Stimulated activated CD4-positive, alpha-beta T cell treated with anti-CD3 and anti-CD28 coated beads, Interleukin-2, amount 100 ng/mL, for 48 hours (primary cell): ENCODE measurements at places on chromosomes 6 and 20.

- DNase-seq: no peak
Measured at GRCh38 chr6:127561660-127562059, 15.3 kb upstream of the C6orf58 start.

- DNase-seq: no peak
Measured at GRCh38 chr20:45410887-45411286, 2.8 kb downstream of the DBNDD2 start.

DNA sequence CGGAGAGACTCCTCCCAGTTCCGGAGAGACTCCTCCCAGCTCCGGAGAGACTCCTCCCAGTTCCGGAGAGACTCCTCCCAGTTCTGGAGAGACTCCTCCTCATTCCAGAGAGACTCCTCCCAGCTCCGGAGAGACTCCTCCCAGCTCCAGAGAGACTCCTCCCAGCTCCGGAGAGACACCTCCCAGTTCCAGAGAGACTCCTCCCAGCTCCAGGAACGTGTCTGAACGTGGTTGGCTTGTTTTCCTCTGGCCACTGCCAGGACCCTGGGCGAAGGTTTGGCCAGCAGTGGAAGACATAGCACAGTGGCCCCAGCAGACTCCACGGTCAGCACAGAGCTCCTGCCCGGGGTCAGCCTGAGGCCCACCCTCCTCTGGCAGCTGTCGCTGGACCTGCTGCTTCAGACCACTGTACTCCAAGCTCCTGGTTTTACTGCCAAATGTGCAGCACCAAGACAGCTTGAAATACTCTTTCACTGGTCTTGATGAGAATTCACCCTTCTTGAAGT lies 122.3 kb upstream of the AFDN start:
- DNase-seq: no peak

- no peak for DNase-seq
Measured at GRCh38 chr6:52208612-52209011, 22.4 kb downstream of the IL17A start.

DNA sequence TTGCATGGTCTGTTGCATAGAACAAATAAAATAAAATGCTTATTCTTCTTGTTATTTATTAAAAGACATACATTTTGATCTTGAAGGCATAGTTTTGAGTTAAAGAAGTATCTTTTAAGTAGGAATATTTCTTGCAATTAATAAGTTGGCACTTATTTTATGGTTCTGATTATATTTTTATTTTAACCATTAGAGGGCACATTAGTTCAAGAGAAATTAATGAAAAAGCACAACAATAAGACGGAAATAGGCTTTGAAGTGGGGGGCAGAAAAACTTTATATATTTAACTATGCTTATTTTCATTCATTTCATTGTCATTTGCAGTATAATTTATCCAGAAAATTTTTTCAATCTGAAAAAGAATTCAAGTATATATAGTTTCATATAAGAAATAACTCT lies 44.2 kb upstream of the MAP3K7 start:
- no peak for DNase-seq

DNA sequence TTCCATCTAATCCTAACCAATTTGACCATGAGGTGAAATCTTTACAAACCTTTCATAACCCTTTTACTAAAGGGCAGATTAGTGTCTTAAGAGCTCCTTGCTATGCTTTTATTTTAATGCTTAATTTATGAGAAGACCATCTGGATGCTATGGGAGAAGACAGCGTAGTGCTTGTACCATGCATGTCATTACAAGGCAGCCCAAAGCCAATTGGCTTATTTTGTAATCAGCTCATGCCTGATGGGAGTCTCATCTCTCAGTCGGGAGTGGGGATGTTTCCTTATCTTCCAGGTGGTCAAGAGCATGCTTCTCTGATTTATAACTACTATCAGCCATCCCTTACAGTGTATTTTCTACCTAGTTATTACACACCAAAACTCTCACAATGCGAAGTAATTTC lies 304.7 kb downstream of the FARS2 start:
- no peak for DNase-seq

DNA sequence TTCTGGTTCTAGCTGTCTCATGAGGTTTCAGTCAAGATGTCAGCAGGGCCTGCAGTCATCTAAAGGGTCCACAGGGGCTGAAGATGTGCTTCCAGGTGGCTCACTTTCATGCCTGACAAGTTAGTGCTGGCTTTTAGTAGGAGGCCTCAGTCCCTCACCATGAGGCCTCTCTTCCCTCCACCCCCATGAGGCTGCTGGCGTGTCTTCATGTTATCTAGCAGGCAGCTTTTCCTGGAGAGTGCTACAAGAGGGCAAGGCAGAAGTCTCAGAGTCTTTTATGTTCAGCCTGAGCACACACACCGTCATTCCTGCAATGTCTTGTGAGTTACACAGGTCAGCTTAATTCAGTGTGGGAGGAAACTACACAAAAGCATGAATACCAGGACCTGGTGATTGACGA lies 769.9 kb downstream of the HDGFL1 start:
- DNase-seq: no peak
